Caudate nucleus (tissue), 63 donors: ENCODE measurements at places on chromosomes 6 and 20.

DNA sequence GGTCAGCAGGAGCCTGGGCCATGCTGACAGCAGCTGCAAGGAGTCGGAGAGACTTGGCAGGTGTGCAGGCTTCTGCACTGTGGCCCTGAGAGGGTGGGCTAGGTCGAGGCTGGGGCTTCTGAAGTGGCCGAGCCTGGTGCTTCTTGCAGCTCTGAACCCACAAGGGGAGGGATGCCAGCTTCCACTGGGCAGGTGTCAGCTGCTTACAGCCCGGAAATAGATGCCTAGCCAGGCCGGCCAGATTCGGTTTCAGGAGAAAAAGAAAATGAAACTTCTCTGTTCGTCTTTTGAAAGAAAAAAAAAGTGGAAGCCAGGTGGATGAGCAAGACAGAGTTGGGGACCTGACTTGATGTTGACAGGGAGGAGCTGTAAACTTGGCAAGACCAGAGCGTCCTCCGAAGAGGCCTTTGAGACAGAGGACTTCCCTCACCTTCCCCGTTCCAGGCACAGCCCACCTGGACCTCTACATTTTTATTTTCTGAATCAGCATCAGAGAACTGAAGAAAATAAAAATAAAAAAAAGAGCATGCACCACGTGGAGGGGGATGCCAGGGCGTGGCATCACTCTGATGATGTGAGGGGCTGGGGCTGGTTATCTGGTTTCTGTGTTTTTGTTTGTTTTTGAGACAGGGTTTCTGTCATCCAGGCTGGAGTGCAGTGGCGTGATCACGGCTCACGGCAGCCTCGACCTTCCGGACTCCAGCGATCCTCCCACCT is at the start of gene ZBP1:
Gene ZBP1 (minus strand): TSS at position 153 of the 717 bp plus-strand sequence. CDS start 131 bp downstream, at position 22.
- DNase-seq, result no peak

- DNase-seq, result no peak
Measured at GRCh38 chr6:47303861-47304260, 5.8 kb downstream of the TNFRSF21 start.

DNA sequence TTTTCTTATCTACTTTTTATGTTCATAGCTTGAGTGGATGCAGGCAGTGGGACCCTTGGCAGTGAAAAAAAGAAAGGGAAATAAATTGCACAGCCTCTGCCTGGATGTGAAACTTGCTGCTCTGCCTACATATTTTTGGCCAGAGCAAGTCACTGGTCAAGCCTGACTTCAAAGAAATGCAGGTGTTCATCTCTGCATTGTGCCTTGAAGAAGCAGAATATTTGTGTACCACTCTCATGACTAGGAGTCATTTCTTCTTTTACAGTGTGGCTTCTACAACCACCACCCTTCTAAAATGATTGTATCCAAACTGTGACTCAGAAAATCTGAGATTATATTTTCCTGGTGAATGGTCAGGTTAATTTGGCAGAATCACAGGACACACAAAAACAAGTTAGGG is 2.5 kb upstream of the KATNA1 start:
- DNase-seq, result no peak

DNA sequence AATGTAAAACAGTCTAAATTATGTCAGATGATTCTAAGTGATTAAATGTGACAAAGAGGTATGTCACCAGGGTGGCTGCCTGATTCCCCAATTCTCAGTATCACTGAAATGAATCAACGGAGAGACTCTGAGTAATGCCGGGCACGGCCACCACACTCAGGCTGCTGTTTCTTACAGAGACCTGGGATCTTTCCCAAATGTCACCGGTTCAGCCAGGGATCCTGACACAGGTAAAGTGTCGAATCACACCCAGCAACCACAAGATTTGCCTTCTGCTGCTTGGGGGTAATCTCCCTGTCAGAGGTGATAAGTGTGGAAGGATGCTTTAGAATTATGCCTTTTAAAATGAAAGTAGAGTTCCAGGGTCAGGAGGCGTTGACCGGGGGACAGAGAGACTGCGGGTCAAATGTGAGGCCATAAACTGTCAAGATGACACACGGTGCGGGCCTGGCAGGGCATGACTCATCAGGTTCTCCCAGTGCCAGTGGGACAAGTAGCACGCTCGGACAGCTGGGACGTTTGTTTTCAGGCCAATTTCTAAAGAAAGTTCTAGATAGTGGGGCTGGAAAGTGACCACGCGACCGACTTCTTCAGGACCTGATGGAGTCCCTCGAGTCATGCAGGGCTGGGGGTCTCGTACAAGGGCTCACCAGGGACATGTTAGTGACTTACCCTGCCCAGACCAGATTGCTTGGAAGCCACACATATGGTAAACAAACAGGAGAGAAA is 48.9 kb downstream of the PRDM1 start:
- DNase-seq, result no peak

GRCh38 chr6:141393405-141394124 is 739.2 kb upstream of the GJE1 start:
- DNase-seq, result no peak

- no peak for DNase-seq
Measured at GRCh38 chr20:44582311-44583025, at the start of gene PKIG. Gene PKIG, plus strand, starts transcription at chr20:44582579. Its CDS starts 31,978 bp downstream, at chr20:44614557.

DNA sequence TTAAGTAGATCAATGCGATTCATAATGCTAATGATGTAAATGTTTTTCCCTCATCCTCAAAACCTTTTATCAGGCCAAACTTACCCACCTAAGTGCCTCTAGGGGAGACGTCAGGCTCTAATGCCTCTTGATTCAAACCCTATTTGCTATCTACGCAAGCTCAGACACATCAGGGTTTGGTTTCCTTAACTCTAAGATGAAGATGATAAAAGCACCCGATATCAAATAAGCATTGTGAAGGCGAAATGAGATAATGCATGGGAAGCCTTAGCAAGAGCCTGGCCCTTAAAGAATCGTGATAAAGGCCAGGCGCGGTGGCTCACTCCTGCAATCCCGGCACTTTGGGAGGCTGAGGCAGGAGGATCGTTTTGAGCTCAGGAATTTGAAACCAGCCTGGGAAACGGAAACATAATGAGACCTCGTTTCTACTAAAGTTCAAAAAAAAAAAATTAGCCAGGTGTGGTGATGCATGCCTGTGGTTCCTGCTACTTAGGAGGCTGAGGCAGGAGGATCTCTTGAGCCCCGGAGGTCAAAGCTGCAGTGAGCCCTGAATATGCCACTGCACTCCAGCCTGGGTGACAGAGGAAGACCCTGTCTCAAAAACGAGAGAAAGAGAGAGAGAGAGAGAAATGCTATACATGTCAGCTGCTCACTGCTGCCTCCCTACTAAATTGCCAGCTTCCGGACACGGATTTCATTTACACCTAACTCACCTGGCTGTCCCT is 13.5 kb downstream of the CNKSR3 start:
- no peak for DNase-seq

DNA sequence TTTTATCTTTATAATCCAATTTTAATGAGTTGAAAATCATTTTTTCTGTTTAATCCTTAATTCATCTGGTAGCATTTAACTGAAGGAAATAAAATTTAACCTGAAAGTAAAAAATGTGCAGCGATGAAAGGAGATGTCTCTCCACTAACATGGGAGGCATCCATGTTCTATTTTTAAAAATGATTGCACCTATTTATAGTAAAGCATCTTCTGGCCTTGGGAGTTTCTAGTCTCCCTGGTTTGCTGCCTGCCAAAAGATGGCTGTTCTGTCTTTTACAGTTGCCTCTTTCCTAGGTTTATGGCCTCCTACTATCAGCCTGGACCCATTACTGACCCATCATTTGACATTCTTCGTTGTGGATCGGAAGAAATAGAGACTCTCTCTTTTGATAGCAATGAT is 143.0 kb downstream of the B3GAT2 start:
- DNase-seq, result no peak

DNA sequence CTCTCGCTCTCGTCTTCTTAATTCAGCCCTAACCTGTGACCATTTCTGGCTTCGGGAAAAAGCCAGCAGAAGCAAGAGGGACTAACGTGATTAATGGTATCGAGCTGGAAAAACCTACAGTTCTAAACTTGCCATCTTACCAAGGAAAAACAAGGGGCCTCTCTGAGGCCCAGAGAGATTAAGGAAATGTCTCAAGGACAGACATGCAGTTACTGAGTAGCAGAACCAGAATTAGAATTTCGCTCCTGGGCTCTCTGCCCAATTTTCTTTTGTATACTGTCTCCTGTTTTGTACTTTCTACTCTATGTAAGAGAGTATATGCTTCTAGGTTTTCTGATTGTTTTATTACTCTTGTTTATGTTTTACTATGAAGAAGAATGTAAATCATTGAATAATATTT is 67.8 kb upstream of the LTV1 start:
- DNase-seq, result no peak
